ENCODE measurements at places on chromosomes 7 and 10. TPM values are rescaled to one million over a fixed set of nuclear protein-coding genes. Genes with fewer than 3 reads are reported as not detected.

CISD1 gene
- 95.3 TPM for polyA plus RNA-seq

FANK1 gene
- polyA plus RNA-seq = 0.27 TPM

C10orf67 gene
- polyA plus RNA-seq = 0.06 TPM

EGR2 gene
- 0.24 TPM for polyA plus RNA-seq

MLXIPL gene
- 11.1 TPM for polyA plus RNA-seq

GRCh38 chr10:44804661-44805060, 106.5 kb upstream of the TMEM72 start:
- DNase-seq = no peak

GRCh38 chr7:6186577-6186976, 85.8 kb downstream of the CYTH3 start:
- DNase-seq = no peak

DNA sequence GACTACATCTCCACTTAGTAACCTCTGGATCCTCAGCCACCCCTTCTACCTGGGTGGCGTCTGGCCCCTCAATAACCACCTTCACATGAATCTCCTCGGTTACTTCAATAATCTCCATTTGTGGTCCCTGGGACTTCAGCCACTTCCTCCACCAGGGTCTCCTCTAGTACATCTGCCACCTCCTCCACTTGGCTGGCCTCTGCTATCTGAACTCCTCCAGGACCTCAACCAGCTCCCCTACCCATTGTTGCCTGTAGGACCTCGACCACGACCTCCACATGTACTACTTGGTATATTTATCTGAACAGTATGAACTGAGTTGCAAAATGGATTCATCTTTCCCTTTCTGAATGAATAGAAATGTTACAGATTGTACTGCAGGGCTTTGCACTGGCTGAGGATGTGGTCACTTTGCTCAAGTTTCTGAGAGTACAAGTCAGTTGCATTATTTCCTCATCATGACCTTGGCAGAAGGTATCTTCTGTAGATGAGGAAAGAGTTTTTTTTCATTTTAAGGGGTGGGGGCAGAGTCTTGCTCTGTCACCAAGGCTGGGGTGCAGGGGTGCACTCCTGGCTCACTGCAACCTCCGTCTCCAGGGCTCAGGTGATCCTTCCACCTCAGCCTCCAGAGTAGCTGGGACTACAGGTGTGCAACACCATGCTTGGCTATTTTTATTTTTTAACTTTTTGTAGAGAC, 36.0 kb downstream of the MAT1A start:
- DNase-seq = no peak

GRCh38 chr7:151057506-151057988, at the start of gene CDK5:
TSS of gene CDK5 (minus strand) at chr7:151057897. CDS start at chr7:151057848, 49 bp downstream.
- DNase-seq = no peak

DNA sequence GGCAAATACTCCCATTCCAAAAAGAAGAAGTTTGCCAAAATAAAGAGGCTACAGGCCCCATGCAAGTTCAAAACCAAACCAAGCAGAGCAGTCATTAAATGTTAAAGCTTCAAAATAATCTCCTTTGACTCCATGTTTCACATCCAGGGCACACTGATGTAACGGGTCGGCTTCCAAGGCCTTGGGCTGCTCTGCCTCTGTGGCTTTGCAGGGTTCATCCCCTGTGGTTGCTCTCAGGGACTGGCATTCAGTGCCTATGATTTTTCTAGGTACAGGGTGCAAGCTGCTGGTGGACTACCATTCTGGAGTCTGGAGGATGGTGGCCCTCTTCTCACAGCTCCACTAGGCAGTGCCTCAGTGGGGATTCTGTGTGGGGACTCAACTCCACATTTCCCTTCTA, 971.6 kb upstream of the MBL2 start:
- DNase-seq = no peak

DNA sequence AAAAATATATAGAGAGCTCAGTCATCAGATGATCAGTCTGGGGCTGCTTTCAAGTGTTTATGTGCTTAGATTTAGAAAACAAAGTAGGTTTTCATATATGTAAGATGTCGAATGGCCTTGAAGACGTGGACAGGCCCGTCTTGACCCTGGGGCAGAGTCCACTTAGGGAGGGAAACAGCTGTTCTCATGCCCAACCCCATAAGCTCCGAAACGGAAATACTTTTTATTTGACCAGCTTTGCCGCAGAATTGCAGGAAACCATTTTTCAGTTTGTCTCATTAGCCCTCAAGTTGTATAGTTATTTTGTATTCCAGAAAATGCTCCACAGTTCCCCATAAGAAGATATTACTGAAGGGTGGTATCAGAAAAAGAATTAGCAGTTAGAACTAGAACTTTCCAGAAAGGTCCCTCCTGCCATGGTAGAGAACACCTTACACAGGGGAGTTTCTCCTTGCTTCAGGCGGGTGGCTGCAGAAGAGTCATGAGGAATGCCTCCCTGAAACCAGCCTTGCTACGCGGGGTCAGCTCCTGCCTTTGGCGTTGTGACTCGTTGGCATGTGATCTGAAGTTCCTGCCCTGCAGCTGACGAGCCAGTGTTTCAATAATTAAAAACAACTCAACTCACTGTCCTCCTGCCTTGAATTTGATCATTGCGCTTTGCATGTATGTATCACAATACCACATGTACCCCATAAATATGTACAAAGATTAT, 192.7 kb downstream of the CELF2 start:
- no peak for DNase-seq

- no peak for DNase-seq
Measured at GRCh38 chr10:6232225-6232807, 29.6 kb downstream of the PFKFB3 start.

GRCh38 chr7:18400275-18400674, 95.3 kb upstream of the HDAC9 start:
- DNase-seq = no peak

DNA sequence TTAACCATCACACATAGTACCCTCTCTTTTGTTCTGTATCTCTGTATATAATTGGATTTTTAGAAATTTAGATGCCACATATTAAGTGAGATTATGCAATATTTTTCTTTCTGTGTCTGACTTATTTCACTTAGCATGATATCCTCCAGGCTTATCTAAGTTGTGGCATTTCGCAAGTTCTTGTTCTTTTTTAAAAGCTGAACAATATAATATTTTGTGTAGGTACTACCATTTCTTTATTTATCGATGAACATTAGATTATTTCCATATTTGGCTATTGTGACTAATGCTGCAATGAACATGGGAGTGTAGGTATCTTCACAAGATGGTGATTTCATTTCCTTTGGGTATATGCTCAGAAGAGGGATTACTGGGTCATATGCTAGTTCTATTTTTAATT, 295.0 kb downstream of the SUGCT start:
- DNase-seq = no peak
